Effector CD4-positive, alpha-beta T cell (primary cell): ENCODE measurements at places on chromosomes 5 and 9.
A peak's percentile ranks its signal among the peaks of the same experiment; 100 is the strongest.

- no peak for DNase-seq
Observed at GRCh38 chr5:147411359-147412319, 98.2 kb downstream of the DPYSL3 start.

DNA sequence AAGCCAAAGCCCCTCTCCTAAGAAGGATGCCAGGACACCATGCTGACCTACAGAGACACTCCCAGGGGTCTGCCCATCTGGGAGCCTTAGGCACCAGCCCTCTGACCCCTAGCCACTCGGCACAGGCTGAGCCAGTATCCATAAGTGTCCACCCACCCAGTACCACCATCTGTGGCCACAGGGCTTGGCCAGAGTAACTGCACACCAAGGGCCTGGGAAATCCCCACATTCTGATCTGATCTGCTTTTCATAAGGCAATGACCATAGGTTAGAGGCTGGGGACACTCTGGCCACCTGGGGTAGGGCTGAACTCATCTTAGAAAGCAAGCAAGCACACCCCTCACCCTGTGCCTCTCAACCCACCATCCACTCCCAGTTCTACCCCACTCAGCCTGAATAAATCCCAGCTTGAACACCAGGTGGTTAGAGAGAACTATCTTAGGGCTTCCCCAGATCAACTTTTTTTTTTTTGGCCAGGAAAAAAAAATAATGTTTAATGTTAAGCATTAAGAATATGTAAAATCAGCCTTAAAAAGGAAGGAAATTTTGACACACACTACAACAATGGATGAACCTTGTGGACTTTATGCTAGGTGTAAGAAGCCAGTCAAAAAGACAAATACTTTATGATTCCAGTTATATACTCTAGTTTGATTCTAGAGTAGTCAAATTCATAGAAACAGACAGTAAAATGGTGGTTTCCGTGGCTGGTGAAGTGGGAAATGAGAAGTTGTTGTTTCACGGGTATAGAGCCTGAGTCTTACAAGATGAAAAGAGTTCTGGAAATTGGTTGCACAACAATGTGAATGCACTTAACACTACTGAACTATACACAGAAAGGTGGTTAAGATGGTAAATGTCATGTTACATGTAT is 6.2 kb downstream of the GNPDA1 start:
- no peak for DNase-seq

DNA sequence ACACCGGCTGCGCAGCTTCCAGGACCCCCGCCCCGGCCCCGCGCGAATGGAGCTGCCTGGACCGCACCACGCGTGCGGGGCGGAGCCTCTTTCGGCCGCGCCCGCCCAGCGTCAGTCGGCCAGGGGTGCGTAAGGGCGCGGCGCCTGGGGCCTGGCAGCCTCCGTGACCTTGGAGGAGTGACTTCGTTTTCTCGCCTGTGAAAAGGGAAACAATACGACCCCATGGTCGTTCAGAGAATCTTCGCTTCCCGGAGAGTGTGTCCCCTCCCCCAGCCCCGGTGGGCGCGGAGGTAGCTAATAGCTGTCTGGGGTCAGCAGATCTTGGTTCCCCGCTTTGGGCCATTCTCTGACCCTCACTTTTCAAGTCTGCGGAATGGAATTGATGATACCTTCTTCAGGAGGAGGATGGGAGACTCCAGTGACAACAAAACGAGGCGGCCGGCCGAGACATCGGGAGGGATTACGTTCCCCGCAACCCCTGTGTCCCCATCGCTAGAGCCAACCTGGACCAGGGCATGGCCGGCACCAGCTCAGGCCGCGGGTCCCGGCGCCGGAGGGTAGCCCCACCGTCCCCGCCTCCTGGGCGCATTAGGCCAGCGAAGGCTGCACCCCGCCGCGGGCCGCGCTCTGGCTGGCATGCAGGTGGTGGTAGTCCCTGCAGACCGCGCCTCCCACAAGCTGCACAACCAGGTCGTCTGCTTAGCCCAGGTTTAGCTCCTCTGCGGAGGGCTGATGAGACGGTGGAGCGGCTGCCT is 5.5 kb upstream of the CDHR2 start:
- DNase-seq = peak; percentile 59

GRCh38 chr9:93525476-93525875 is 50.9 kb upstream of the PHF2 start:
- no peak for DNase-seq
